ENCODE measurements at places on chromosomes 6 and 20. TPM values are rescaled to one million over a fixed set of nuclear protein-coding genes. Genes with fewer than 3 reads are reported as not detected.

Gene SIRPB2
- 1.8 TPM for polyA plus RNA-seq

Gene EPHA7
- 6.6 TPM for polyA plus RNA-seq

Gene ABHD16B
- 0.54 TPM for polyA plus RNA-seq

Gene ANKRD66
- not detected for polyA plus RNA-seq

Gene COL21A1
- polyA plus RNA-seq: 19.9 TPM

Gene ETV7
- polyA plus RNA-seq: 0.18 TPM
